ENCODE measurements at places on chromosomes 12 and 14.

- no peak for DNase-seq
Observed at GRCh38 chr12:93135286-93136239, 206.5 kb upstream of the EEA1 start.

DNA sequence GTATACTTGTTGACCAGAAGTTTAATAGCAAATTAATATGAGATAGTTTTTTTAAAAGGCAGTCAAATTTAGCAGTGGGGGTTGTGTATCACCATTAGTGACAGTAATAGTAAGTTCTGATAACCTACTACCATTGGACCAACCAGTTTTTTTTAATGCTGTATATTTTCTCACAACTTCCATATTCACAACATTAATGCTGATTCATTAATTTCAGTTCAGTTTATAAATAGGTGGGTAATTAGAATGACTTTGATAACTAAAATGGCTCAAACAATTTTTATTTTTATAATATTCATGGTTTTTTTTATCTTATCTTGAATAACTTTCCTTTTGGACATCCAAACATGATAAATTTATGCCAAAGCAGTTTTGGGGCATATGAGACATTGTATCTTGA, 13.8 kb downstream of the TMX1 start:
- no peak for DNase-seq

DNA sequence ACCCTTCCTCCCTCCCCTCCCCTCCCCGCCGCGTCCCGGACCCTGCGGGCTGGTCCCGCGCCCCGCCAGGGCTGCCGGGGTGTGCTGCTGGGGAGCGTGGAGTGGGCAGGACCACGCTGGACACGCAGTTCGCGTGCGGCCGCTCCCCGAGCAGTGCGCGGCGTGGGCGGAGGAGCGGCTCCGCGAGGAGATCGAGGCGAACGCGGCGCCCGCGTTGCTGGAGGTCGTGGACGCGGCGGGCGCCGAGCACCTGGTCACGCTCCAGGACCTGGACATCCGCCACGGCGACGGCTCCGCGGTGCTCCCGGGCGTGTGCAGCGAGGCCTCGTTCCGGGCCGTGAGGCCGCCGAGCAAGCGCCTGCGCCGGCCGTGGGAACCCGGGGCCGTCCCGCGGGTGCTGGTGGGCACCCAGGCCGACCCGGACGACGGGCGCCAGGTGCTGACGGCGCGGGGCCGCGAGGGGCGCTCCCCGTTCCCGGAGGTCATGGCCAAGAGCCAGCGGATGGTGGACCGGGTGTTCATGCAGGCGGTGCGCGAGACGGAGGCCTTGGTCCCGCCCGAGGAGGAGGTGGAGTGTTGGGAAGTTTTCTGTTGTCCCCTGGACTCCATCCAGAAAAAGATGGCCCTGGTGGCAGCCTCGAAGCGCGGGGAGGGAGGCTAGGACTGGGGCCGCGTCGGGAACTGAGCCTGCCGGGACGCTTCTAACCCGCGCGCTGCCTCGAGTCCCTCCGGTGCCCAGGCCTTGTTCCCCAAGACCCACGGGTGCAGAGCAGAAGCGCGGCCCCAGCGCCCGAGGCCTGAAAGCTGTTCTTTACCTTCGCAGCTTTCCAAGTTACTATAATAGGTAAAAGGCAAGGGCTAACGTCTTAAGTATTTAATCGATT, 54.7 kb upstream of the EIF5 start:
- no peak for DNase-seq

GRCh38 chr12:11922361-11922760, 148.4 kb upstream of the BCL2L14 start:
- DNase-seq = no peak

GRCh38 chr14:30006695-30007094, 79.0 kb upstream of the PRKD1 start:
- DNase-seq = no peak

GRCh38 chr12:64042911-64043310, 179.2 kb downstream of the KICS2 start:
- DNase-seq = no peak

- peak; percentile 44 for DNase-seq
Observed at GRCh38 chr14:52951681-52952554, 1.1 kb upstream of the FERMT2 start.

- DNase-seq = no peak
Observed at GRCh38 chr12:30792085-30792484, 37.3 kb upstream of the CAPRIN2 start.

DNA sequence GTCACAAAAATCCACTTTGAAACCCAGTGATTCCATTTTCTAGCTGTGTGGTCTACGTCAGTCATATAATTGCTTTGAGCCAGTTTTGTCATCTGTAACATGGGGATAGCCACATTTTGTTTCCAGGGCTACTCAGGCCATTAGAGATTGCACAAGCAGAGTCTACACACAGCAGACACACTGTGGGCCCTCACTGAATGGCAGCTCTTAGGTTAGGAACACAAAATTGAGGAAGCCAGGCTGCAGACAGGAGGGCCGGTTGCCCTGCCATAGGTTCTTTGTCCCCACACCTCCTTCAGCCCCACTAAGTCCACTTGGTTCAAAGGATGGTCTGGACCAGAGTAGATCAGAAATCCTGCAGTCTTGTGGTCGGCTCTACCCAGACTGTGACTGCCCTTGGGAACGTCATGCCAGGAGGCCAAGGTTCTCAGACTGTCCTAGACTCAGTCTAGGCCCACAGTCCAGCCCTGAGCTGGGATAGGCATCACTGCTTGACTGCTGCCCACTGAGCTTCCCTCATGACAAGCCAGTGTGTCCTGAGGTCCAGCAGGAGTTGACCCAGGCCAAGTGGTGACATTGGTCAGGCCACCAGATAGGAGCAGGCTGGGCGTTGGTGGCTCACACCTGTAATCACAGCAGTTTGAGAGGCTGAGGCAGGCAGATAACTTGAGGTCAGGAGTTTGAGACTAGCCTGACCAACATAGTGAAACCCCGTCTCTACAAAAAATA, 3.8 kb upstream of the MYH7 start:
- DNase-seq = no peak

GRCh38 chr14:21486640-21487087, 9.7 kb downstream of the TOX4 start:
- DNase-seq = no peak

GRCh38 chr12:131829791-131830334, 1.7 kb downstream of the MMP17 start:
- no peak for DNase-seq

DNA sequence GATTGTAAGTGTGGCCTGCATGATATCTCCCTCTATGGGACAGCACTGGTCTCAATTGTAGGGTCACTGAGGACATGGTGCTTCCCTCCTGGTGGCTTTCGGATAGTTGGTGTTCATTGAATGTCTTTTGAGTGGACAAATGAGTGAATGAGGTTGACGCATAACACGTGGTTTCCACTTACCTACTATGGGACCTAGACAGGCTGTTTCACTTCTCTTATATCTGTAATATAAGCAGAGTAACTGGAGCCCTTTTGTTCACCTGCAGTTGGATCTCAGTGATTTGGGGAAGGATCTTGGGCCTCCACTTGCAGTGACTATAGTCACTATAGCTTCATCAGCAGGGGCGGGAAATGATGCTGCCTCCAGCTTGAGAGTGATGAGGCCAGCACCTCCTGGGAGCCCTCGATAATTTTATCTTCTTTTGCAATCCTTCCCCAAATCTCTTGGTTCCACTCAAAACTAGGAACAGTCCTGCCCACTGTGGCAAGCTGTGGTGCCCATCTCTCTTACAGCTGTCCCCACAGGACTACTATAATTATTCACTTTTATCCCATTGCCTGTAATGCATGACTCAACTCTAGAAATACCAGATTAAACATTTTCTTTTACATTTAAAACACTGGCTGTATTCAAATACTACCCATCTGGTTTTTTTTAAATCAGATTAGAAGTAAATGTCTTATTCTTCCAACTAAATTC, 242.9 kb downstream of the CHST11 start:
- DNase-seq = no peak

GRCh38 chr14:100601914-100602313, 14.7 kb upstream of the BEGAIN start:
- no peak for DNase-seq

DNA sequence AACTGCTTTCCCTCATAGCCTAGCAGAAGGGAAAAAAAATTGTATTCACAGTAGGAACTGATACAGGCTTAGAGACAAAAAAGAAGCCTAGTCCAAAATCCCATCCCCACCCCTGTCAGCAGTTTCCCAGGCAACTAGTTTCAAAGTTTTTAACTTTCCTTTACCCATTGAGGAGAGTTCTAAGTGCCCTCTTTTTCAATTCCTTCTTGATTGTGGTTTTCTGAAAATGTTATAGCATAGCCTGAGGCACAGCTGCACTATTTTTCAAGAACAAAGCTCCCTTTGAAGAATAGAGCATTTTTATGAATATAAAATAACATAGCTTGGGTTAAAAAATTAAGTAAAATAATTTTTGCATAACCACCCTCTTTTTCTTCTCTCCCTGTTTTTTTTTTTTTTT, 81.6 kb downstream of the IPO8 start:
- no peak for DNase-seq

- no peak for DNase-seq
Observed at GRCh38 chr12:32440120-32440865, 40.9 kb downstream of the FGD4 start.

DNA sequence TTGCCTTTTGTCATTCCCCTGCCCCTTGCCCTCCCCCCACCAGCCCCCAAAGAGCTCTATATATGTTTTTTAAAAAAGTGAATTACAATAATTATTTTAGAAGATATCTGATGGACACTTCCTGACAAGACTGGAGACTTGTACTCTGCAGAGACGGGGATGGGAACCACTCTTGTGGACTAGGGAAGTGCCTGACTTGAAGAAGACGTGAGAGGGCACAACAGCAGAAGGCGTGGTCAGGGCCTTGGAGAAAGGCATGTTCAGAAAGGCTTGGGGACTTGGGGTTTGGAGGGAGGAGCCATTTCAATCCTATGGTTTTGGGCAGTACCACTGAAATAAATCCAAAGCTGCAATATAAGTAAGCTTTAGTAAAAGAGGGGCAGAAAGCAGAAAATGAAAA, 154.7 kb downstream of the APAF1 start:
- no peak for DNase-seq

- no peak for DNase-seq
Observed at GRCh38 chr12:12721176-12721751, 4.1 kb downstream of the CDKN1B start.

- DNase-seq = no peak
Observed at GRCh38 chr14:88130057-88130432, 125.1 kb downstream of the GPR65 start.

GRCh38 chr14:41548666-41549065, 58.0 kb upstream of the LRFN5 start:
- DNase-seq = no peak

DNA sequence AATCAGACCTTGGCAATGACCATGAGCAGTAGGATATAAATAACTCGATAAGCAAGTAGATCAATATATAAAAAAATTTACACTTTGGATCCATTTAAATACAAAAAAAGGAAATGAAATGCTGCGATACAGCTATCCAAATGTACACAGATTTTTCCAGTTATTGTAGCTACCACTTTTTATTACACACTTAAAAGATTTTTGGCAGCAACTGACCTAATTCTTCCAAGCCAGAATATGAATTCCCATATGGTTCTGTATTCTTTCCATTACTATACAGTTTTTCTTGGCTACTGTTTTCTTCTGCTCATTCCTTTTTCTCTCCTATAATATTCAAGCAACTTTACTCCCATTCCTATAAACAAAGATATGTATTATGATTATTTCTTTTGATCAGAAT, 52.2 kb downstream of the TMTC1 start:
- no peak for DNase-seq

GRCh38 chr14:29352706-29353080, 575.0 kb downstream of the PRKD1 start:
- no peak for DNase-seq

DNA sequence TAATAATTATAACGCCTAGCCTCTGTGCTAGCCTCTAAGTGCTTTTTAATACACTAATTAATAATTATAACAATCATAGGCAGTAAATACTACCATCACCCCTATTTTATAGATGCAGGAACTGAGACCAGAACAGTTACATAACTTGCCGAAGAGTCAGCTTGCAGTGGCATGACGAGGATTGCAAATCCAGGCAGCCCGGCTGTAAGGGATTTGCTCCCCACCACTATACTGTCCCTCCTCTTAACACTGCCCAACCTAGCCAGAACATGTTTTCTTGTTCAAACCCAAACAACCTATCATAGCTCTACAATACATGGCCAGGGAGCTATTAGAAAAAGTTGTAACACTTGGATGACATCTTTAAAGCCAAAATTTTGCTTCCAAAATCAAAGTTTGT, 33.9 kb upstream of the VASH1 start:
- DNase-seq = no peak

DNA sequence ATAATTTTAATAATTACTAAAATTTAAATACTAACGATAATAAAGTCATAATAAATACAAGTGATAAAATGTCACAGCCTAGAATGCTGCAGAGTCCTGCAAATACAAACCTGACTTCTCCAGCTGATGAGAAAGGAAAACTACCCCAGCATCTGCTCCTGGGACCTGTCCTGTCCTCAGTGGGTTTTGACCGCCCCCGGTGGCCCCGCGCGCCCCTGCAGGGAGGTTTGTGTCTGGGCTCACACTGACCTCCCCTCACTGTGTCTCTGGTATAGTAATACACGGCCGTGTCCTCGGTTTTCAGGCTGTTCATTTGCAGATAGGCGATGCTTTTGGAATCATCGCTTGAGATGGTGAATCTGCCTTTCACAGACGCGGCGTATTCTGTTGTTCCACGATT, 1139.4 kb downstream of the TMEM121 start:
- DNase-seq = no peak

Data from T1000 (cell line).